Astrocyte of the cerebellum (primary cell): ENCODE measurements at places on chromosomes 3 and 15.

GRCh38 chr3:138078901-138079344, 36.5 kb downstream of the DZIP1L start:
- DNase-seq: peak; percentile 96

DNA sequence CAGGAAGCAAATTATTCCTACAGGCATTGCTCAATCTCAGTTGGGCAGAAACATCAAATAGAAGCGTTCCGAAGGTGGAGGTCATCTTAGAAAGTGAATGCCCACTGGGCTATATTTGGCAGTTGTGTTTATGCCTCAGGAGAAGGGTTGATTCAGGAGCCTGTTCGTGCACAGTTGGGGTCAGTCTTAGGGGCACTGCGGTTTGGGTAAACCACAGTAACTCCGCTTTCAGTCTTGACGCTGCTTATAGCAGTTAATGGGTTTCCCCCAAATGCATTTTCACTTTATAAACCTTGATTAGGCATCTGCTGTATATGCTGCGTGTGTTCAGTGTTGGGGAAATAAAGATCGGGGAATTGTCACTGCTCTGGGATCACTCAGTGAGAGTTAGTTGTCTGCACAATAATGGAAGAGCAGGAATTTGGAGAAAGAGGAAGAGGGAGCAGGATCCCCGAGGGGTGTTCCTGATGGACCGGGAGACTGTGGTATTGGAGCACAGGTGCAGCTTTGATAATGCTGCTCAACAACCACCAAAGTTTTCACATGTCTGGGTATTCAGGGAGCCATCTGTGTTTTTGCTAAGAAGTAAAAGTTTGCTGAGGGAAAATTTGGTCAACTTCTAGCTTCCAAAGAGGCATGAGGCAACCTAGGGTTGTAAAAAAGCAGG, 124.3 kb upstream of the EIF1B start:
- DNase-seq: no peak

- DNase-seq: no peak
Measured at GRCh38 chr3:47954567-47954966, 61.6 kb downstream of the MAP4 start.

DNA sequence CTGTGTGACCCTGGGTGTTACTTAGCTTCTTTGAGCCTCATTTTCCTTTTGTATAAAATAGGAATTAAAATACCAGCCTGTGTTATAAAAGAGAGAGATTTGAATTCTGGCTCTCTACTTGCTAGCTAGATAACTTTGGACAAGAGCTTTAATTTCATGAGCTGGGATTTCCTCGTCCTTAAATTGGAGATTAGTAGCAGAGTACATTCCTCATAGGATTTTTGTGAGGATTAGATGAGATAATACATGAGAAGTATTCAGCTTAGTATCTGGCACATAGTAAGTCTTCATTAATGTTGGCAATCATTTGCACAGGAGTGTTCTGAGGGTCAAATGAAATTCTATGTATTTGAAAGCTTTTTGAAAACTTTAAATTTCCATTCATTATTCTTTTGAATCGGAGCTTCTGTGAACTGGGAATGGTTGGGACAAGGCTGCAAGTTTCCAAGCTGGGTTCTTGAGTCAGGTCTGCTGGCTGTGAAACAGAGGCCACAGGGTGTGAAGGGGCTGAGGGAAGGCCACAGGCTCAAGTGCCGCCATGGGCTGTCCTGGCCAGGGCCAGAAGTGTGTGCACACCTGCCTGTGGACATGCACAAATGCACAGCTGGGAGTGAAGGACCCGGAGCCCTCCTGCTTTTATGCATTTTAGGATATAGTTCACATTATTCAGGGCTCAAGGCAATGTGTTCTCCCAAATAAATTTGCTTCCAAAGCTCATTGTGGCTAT, 17.2 kb downstream of the ALPK3 start:
- DNase-seq: no peak

- no peak for DNase-seq
Measured at GRCh38 chr3:177414093-177414492, 216.8 kb upstream of the TBL1XR1 start.

DNA sequence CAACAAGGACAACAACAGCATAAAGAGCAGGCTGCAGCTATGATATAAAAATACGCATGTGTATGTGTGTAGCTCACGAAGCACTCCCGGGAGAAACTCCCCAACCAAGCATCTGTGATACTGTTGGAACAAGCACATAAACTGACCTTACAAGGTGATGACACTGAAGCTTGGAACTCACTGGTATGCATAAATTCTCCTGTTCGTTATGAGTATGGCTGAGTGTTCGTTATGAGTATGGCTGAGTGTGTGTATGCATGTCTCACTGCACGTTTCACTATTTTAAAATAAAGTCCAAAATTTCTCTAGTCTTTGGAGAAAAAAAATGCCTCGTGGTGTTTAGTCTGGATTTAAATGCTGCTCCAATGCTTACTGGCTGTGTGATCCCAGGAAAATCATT, 256.8 kb downstream of the RORA start:
- peak; percentile 27 for DNase-seq

DNA sequence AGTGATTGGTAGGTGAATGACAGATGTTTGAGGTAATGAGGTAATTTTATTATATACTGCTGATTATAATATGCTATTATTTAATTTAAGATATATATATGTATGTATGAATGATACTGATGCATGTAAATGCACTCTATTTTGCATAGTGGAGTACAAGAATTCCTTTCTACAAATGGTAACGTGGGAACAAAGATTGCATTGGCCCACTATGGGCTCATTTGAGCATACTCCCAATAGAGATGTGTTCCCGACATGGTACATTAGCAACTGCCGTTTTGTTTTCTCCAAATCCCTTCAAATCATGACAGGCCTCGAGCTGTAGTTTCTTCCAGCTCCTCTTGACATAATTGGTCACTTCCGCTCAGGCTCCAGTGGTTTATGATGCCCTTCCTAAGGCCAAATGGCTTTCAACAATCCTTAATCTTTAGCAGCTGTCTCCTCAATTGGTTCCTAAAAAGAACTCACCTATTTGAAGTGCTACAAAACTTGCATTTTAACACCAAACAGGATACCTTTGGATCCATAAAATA, 266.1 kb downstream of the ADAMTSL3 start:
- DNase-seq: no peak

DNA sequence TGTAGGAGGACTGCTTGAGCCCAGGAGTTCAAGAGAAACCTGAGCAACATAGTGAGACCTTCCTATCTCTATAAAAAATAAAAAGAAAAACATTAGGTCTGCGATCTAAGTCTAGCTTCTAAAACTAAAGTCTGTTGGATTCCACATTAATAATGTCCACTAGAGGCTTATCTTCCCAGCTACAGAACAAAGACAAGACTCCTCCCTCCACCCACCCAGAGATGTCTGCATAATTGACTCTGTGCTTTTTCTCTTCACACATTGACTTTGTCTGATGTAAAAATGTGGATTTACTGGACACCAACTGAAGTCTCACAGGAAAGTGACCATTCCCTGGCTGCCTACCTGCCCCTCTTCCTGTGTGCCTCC, 91.8 kb downstream of the ATP10A start:
- no peak for DNase-seq

- DNase-seq: no peak
Measured at GRCh38 chr3:179852142-179852905, 184.4 kb downstream of the PEX5L start.

GRCh38 chr15:85748176-85748575, 46.5 kb downstream of the KLHL25 start:
- no peak for DNase-seq

GRCh38 chr3:16897254-16897926, 12.6 kb downstream of the PLCL2 start:
- no peak for DNase-seq

- DNase-seq: no peak
Measured at GRCh38 chr3:76495216-76495615, 544.7 kb upstream of the ROBO2 start.

- DNase-seq: peak; percentile 26
Measured at GRCh38 chr15:90075420-90076289, 26.6 kb downstream of the IDH2 start.

- no peak for DNase-seq
Measured at GRCh38 chr3:182276512-182276911, 516.8 kb upstream of the ATP11B start.

GRCh38 chr3:1774597-1774996, 324.1 kb upstream of the CNTN4 start:
- DNase-seq: no peak

DNA sequence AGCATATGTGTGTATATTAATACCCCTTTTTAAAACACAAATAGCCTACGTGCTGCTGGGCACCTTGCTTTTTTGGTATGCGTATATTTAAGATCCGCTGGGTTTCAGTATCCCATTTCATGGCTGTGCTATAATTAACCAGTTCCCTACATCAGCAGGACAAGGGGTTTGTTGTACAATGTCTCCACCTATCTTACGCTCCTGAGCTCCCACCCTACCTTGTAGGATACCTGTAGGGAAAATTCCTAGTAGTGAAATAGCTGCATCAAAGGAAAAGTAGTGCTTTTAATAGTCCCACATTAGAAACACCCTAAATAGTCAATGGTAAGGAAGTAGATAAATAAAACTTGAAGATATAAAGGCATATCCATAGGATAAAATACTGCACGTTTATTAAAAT, 1.4 kb downstream of the MAP6D1 start:
- DNase-seq: no peak

- DNase-seq: no peak
Measured at GRCh38 chr15:65050270-65050669, 5.1 kb downstream of the SLC51B start.

DNA sequence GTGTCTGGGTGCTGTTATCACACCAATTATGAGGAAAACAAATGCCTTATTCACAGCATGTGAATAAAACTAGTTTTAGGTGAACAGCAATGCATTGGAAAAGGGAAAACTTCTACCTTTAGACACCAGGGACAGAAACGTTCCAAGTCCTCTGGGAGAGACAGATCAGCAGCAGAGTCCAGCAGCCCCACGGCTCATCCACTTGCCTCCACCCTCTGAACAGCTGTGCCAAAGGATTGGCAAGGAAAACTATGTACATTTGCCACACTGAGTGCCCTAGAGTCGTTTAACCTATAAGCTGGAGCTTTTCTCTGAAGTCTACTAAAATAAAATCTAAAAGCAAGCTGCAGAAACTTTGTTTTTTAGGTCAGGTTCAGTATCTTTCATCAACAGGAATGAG, 107.7 kb upstream of the EIF1B start:
- DNase-seq: no peak

- DNase-seq: peak; percentile 29
Measured at GRCh38 chr3:87298111-87298718, 21.8 kb upstream of the POU1F1 start.

- DNase-seq: no peak
Measured at GRCh38 chr15:93656041-93656440, 567.0 kb upstream of the RGMA start.

DNA sequence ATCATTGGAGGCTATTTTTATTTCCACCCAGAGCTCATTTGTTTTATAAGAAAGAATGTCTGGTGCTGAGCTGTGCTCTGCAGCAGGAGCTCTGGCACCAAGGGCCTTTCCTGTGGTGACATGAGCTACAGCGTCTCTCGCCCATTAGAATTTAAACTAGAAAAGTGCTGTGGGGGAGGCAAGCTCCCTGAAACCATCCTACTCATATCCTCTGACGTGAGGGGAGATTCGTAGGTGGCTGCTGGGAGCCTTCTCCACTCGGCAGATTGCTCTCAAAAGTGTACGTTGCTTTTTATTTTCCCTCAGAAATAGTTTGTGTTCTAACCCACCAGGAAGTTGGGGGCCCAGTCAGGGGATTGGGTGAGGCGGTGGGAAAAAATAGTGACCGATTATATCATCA, 76.3 kb upstream of the ARHGEF3 start:
- DNase-seq: no peak

DNA sequence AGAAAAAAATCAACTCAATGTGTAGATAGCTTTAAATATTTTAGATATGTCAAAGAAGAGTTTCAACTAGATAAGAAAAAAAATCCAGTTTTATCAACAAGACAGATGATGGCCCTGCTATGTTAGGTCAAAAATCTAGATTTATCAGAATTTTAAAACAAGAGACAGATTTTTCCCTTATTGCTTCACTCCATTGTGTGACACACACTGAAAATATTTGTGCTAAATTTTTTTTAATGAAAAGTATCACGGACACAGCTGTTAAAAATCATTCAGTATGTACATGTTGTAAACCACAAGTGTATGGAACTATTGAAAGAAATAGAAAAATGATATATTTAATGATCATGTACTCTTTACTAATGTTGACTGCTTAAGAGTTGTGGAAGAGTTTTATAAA, 43.6 kb downstream of the FOXB1 start:
- DNase-seq: no peak
